Activated effector memory CD4-positive, alpha-beta T cell treated with Interleukin-2 at 50 U/mL for 16 hours (primary cell): ENCODE measurements at places on chromosomes 12 and 14.

DNA sequence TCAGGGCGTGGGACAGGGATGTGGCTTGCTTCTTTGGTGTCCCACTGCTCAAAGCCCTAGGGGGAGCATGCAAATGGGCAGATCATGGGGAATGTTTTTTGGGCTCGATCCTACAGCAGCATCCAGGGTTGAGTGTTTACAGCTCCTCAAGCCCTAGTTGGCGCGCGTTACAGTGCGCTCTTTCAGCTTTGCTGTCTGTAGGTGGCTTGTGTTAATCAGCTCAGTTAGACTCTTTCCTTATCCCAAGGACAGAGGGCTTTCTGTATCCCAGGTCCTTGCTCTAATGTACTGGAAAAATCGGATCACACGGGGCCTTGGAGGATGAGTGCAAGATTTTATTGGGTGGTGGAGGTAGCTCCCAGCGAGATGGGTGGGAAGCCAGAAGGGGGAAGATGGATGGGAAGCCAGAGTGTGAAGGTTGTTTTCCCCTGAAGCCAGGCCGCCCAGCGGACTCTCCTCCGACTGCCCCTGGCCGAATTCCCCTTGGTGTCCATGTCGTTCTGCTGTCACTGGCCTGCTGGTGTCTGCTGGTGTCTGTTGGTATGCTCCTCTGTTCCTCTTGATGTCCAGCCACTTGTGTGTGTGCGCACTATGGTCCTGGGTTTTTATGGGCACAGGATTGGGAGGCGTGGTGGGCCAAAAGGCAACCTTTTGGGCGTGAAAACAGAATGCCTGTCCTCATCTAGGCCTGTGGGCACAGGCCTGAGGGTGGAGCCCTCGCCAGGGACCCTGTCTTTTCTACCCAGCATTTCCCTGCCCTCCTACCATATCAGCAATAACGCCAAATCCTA lies 10.7 kb upstream of the TXNRD1 start:
- DNase-seq = no peak

GRCh38 chr14:71498212-71498611 lies 434.0 kb upstream of the RGS6 start:
- no peak for DNase-seq

DNA sequence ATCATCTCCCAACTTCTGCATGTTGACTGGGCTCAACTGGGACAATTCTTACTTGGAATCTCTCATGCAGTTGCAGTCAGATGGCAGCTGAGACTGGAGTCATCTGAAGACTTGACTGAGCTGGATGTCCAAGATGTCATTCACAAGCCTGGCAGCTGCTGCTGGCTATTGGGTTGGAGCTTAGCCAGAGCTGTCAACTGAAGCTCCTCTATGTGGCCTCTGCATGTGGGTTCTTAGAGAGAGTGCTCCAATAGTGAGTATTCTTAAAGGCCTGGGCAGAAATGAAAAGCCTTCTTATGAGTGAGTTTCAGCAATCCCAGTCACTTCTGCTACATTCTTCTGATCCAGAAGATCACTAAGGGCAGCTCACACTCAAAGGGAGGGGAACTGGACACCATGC lies 440.9 kb downstream of the LRIG3 start:
- DNase-seq = no peak

DNA sequence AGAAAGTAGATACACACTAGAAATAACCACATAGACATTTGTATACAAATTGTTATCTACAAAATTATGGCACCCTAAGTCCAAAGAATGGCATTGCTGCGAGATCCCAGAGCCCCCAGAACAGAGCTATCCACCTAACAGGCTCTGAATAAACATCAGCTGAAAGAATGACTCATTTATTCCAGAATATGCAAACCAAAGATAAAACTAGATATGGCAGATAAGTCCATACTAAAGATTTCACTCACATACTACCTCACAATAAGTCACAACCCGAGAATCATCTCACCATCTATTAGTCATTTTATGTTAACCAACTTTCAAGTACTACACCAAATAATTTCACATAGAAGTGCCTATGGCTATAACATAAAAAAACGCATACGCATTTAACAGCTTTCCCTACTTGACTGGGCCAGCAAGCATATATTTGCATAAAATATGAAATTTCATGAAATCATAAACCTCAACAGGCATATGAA lies 5.6 kb downstream of the CNIH1 start:
- no peak for DNase-seq

DNA sequence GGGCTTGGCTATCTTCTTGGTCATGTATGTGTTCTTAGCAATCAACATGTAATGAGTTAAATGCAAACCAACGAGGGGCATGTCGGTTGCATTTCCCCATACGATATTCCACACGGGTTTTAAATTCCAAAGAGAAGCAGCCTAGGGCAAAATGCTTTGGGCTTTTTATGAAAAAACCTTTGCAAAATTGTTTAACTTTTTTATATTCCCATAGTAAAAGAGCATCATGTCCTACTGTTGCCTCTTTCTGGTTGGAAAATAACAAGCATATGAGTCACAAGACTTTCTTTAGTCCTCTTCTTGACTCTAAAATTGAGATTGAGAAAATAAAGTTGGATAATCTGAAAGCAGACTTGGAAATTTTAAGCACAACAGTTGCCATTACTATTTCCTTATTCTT lies 3.8 kb upstream of the DIO2 start:
- DNase-seq = no peak

GRCh38 chr14:105312973-105313372 lies 1.6 kb upstream of the PACS2 start:
- no peak for DNase-seq

DNA sequence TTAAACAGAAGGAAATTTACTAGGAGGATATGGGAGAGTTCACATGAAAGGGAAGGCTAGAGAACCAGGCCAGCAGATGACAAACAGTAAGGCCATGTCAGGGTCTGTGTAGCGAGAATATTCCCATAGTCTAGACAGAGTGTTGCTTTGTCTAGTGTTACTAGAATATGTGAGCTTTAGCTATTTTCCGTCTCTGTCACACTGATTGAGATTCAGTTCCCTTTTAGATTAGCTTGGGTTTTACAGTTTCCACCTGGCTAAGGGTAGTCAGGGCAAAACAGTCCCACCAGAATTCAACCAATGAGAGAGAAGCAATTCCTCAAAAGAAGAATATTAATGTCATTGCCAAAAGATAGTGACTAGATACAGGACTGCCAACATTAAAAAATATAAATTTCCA lies 82.8 kb upstream of the MDM1 start:
- DNase-seq = no peak

GRCh38 chr14:68924186-68925158 lies 54.6 kb downstream of the ACTN1 start:
- DNase-seq = no peak

DNA sequence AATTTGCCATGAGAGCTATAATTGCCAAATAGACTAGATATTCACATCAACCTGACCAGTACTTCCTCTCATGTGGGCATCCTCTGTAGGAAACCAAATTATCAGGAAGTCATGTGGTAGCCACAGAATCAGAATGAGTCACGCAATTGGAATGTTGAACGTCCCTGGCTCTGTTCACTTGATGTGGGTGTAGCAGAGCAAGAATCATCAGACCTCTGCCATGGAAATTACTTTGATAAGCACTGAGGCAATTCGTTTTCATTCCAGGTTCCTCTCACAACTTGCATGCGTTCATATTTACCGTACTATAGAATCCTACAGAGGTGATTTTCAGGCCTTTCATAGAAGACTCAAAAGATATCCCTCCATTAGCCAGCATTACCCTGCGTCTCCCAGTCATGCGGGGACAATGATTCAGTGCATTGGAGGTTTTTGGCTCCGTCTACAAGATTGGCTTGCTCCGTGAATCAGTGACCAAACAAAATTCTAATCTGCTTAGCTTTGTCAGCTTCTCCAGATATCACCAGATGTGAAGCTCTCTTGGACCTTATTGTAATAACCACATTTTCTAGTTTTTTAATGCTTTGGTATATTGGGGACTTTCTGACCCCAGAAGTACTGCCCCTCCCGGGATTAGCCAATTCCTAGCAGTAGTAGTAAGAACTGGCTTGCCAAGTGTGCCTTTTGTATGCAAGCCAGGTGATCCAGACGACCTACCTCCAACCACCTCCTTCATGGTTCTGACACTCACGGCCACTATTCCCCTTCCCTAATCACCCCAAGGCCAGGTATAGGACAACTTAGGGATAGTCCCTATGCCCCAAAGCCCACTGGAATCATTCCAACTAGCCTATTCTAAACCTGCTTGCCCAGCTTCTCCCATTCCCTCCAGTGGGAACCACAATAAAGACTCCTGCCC lies 133.4 kb downstream of the KICS2 start:
- no peak for DNase-seq

- peak; percentile 37 for DNase-seq
Observed at GRCh38 chr12:6632026-6632983, 3.5 kb downstream of the LPAR5 start.

DNA sequence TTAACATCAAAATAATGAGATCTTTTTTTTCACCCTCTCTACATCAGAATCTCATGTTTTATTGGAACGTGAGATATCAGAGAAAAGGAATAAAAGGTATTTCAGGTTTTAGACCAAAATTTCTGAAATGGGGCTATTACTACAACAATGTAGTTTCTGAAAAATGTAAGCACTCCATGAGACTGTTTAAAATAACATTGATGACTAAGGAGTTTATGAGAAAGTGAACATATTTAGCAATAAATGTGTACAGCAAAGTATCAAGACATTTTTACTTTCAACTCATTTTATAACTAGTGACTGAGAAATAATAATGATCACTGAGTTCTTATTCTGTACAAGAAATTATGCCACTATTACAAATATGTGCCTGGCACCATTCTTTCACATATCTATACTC lies 39.3 kb upstream of the ABCC9 start:
- no peak for DNase-seq

DNA sequence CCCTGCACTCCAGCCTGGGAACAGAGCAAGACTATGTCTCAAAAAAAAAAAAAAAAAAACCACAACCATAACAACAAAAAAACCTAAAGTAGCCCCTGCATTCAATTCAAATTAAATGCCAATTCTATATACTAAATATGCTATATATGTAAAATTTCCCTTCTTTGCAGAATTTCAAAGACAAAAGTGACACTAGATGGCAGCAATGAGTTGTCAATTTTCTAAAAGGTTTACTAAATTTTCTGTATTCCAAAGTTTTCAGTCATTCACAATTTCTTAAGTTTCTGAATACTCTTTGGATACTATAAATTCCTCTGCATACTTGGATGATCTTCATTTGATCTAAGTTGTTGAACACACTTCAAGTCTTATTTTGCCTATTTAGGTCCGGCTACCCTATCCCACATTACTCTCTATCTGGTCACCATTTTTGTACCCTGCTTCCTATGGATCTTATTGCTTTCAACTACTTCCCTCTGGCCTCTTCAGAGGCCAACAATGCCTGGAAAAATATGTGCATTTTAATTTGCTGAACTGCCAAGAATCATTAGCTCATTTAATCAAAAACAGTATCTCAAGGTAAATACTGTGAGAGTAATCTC lies 27.9 kb downstream of the HNRNPC start:
- no peak for DNase-seq

GRCh38 chr12:119369907-119370546 lies 35.5 kb downstream of the CCDC60 start:
- no peak for DNase-seq

DNA sequence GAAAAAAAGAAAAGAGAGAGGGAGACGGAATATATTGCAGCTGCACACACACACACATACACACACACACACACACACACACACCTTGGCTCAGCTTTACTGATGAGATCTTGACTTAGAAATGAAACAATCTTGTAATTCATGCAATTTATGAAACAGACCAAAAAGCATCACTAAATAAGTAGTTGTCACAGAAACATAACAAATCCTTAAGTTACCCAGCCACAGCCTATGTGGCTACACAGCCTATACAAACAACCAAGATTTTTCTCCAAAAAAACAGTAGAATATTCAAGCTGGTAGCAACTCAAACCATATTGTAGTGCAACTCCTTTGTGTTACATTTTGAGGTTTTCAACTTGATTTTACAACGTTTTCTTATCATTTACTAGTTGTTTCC lies 37.9 kb upstream of the GNG2 start:
- no peak for DNase-seq

DNA sequence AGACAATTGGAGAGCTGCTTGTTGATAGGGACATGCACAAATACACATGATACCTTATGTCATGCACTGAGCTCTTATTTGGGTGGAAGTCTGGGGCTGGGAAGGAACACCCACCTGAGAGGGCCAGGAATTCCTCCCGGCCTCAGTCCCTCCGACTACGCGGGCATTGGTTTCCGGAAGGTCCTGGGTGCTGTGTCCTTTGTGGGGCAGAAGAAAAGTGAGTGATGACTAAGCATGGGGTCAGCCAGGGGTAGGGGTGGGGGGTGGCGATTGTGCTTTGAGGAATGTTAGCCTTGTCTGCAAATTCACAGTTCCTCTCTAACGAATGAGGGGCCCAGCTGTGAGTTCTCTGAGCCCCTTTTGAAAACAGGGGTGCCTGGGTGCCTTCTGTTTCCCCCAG lies 798 bp downstream of the CELA1 start:
- DNase-seq = no peak

- no peak for DNase-seq
Observed at GRCh38 chr14:24178399-24179178, 6.7 kb downstream of the REC8 start.

DNA sequence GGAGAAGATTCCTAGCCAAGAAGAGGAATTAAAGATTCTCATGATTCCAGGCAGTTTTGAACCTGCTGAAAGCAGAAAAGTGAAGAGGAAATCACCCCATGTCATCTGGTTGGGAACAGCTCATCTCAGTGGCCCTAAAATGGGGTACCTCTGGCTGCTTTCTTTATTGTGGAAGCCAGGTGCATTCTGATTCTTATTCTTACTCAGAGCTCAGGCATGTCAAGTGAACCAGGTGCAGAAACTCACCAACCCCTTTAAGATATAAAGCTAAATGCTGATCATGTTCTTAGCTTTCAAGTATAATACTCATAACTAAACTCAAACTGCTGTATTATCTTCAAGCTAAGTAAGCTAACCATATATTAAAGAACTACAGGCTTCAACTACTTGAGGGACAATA lies 253.9 kb upstream of the ARID2 start:
- DNase-seq = no peak

DNA sequence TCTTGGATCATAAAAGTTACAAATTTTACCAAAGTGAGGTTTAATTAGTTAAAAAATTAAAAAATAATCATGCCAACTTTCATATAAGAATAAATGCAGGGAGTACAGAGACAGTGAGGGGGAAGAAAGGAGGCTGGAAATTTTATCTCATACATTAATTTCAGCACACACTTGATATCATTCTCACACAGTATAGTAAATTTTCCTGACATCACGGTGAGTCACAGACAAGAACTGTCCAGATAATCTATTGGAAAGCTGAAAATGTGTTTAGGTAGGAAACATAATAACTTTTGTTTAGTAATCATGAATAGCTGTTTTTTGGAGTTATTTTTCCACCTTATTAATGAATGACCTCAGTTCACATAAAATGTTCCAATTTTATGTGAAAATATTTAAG lies 1204.8 kb downstream of the GALC start:
- DNase-seq = no peak

DNA sequence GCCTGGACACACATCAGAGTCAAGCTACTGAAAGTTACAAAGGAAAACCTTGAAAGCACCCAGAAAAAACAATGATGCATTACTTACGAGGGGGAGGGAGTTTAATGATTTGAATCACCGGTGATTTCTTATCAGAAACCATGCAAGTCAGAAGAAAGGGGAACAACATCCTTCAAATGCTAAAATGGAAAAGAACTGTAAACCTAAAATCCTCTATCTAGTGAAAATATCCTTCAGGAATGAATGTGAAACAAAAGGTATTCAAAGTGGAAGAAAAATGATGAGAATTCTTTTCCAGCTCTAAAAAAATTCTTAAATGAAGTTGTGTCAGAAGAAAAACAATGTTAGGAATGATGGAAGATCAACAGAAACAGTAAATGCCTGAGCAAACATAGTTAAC lies 16.8 kb downstream of the SCAF11 start:
- no peak for DNase-seq
